Activated CD4-positive, alpha-beta T cell treated with anti-CD3 and anti-CD28 coated beads, Interleukin-2, amount 10 ng/mL, durations not matched to agents 24 days and 14 days (primary cell): ENCODE measurements at places on chromosomes 7 and 10. TPM values are rescaled to one million over a fixed set of nuclear protein-coding genes. Genes with fewer than 3 reads are reported as not detected.

DNA sequence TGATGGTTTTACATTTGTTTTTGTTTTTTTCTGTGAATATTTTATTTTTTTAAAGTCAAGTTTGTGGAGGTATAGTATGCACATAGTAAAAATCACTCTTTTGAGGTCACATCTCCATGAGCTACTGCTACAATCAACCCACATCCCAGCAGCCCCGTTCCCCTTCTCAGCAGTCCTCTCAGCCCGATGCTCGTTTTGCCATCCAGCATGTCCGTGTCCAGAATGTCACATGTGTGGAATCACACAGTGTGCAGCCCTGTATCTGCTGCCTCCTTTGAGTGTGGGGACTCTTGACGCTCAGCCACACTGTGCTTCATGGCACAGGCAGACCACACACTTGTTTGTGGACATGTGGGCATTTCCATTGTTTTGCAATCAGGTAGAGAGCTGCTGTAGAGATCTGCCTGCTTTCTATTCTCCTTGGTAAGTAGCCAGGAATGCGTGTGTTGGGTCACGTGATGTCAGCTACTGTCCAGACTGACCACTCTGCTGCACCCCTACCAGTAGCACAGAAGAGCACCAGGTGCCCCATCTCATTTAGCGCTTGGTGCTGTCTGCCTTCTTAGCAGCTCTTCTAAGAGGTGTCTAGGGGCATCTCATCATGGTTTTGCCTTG is 71.6 kb upstream of the CAMK2B start:
- no peak for DNase-seq

DNA sequence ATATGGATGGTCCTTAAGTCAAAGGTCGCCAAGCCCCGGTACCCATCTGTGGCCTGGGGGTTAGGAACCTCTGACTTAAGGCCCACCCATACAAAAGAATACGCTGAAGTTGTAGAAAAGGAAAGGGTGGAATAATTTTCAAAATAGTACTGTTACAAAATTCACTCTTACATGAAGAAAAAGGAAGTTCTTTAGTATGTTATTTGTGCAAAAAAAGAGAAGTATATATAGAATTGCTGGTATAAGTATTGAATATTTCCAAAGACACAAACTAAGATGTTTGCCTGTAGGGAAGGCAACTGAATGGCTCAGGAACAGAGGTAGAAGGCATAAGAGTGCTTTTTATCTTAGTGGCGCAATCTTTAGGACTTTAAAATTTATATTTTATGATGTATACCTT is 78.7 kb downstream of the PRLHR start:
- DNase-seq: no peak

GRCh38 chr10:122981066-122981464 is 864 bp downstream of the PSTK start:
- peak; percentile 58 for DNase-seq

FGFR2 gene
- total RNA-seq: not detected in 2 replicates

DNA sequence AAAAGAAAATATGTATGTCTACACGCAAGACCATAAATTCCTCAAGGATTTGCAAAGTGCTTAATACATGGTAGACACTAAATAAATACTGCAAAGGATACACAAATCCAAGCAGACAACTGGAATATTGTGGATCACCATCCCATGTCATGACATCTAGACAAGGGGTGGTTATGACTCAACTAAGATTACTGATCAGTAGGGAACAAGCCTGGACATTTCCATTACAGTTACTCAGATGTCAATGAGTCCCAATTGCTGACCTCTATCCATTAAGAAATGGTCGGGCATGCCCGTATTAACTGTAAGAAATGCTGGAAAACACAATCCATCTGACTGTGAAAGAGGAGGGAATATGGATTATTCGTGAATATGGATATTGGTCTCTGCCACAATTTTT is 27.6 kb upstream of the RUFY2 start:
- no peak for DNase-seq

FERD3L gene
- not detected in 2 replicates for total RNA-seq

- DNase-seq: no peak
These were observed 50.4 kb upstream of the C7orf33 start for GRCh38 chr7:148540041-148540738.

DNA sequence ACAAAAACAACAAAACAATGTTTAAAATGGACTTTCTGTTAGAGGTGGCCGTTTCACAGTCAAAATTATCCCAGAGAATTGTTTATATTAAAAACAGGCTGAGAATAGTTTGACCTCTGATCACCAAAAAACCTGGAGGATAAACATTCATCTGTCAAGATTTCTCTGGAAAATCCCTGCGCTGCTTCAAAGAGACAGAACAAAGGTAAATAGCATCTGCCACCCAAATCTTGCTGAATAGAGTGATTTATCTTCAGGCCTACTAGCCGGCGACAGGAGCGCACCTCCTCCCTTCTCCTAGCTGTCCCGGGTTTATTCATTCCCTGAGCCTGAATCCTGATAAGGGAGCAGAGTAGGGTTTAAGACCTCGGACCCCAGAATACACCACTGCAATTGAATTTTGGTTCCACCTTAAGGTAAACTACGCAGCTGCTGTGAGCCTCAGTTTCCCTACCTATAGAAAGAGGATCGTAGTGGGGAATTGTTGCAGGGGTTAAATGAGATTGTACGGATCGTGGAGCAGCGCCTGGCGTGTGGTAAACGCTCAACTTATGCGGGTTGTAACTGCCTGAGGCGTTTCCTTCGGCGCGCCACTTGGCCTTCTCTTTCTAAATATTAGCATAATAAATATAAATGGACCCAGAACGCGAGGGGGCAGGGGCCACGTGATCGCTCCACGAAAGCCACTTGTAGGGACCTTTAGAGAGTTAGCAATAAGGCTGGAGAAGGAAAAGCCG is 498 bp upstream of the ST7 start:
- no peak for DNase-seq
